ENCODE measurements at places on chromosomes 11 and 22. TPM values are rescaled to one million over a fixed set of nuclear protein-coding genes. Genes with fewer than 3 reads are reported as not detected.

DNA sequence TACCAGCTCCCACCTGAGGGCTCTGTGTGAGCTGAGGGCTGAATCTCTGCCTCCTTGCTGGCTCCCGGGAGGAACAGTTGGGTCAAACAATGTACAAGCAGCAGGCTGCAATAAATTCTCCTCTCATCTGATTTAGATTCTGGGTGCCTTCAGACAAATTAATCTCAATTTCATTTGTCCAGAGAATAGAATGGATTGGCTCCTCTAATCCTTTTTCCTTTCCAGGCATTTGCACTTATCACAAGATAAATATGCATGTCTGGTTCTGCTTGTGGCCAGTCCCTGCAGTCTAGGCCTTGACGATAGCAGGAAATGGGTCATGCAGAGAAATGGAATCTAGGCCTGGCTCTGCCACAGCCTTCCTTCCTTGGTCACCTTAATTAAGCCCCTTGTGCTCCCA lies 28.7 kb downstream of the UPB1 start:
- no peak for DNase-seq

DNA sequence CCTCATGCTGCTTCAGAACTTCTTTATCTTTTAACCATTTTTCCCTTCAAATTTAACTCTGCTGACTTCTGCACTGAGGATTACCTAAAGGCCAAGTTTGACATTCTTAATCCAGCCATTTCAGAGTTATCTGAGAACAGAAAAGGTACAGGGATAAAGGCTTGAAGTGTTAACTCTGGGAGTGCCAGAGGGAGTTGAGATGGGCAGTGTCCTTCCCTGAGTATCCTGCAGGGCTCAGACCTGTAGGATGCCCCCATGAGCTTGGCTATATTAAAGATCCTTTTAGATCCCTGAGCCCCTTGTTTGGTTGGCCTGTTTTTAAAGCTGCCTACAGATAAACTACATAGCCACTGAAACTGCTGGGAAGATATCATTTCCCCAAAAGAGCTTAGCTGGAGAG lies 268.4 kb upstream of the KIRREL3 start:
- no peak for DNase-seq

The APOBEC3G gene
- 1.3 TPM for total RNA-seq

DNA sequence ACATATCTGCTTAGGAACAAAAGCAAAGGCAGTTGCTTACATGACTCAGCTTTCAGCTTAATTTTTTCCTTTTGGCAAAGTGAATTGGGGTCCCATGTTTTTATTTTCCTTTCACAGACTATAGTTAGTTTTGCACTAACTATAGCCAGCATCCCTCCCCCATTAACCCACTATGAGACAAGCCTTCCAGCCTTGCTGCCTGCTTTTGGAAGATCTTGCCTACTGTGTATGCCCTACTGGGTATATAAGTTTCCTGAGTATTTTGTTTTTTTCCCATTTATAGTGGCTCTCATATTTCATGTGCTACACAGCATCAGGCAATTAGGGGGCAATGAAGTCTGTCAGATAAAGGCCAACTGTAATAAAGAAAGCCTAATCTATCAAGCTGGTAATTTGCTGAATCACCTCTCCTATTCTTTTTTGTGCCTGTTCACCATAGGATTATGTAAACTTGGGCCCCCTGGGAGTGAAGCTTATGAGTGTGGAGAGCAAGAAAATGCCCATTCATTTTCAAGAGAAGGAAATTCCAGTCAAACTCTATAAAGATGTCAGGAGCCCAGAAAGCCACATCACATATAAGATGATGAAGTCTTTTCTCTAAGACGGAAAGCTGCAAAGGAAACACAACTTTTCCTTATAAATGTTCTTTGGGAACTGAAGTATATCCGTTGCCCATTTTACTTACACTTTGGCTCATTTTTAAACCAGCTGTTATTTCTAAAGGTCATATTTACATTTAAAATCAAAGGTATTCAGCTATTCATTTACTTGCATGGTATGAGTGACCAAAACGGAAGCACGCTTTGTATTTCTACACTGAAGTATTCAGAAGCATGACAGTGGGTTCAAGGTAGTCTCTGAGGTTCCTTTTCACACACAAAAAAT lies 64.0 kb downstream of the CCDC83 start:
- DNase-seq, result no peak

The CASP12 gene
- total RNA-seq, result not detected

Measured in left lobe of liver (tissue), 2 donors.